ENCODE measurements at places on chromosomes 1 and 21.

GRCh38 chr1:66546047-66546810 lies 12.3 kb downstream of the SGIP1 start:
- no peak for DNase-seq

GRCh38 chr1:235710687-235711086 lies 61.1 kb upstream of the GNG4 start:
- DNase-seq: no peak

DNA sequence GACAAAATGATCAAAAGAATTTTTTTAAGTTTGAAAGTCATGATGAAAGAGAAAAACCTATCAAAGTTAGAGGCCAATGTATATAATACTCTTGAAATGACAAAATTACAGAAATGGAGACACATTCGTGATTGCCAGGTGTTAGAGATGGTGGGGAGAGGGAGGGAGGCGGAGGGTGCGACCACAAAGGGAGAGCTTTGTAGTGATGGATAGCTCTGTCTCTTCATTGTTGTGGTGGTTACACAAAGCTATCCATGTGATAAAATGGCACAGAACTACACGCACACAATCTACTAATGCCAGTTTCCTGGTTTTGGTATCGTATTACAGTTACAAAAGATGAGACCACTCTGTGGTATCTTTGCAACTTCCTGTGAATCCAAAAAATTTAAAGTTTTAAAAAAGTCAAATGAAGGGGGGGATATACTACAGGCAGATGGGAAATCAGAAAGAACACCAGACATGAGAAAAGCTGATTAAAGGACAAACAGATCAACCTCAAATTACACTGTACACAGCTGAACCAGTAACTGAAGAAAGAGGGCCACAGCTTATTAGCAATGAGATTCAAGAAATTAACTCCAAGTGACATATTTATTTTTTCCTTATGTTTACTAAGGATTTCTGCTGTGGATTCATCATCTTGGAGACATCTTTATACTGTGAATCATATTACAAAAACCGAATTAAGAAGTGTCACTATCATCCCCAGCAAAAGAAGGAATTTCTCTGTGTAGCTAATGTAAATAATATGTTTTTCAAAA lies 199.1 kb downstream of the SLC45A1 start:
- no peak for DNase-seq

- DNase-seq: no peak
These were observed 91.6 kb downstream of the ABCA4 start for GRCh38 chr1:94029130-94029993.

DNA sequence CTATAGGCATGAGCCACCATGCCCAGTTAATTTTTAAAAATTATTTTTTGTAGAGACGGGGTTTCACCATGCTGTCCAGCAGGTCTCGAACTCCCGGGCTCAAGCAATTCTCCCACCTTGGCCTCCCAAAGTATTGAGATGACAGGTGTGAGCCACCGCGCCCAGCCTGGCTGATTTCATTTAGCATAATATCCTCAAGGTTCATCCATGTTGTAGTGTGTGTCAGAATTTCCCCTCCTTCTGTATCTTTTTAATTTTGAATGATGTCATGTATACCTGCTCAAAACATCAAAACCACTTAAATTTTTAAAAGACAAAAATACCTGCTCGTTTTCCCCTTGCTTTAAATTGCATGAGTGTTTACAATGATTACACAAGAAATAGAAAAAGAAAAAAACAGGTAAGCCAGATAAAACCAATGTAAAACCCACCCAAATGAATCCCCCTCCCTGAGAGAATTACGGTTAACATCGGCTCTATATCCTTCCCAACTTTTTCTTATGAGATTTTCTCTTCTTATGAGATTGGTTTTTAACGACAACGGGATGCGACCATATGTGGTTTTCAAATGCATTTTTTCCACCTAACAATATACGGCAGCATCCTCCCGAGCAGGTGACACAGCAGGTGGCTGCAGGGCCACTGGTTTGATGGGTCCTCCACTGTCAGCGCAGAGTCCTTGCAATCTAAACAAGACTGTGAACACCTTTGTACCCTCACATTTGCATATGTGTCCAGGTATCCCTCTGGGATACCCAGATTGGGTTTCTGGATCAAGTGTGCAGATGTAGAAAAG lies 22.1 kb downstream of the IFFO2 start:
- no peak for DNase-seq

GRCh38 chr21:43971201-43971991 lies 40.7 kb upstream of the TRAPPC10 start:
- no peak for DNase-seq

DNA sequence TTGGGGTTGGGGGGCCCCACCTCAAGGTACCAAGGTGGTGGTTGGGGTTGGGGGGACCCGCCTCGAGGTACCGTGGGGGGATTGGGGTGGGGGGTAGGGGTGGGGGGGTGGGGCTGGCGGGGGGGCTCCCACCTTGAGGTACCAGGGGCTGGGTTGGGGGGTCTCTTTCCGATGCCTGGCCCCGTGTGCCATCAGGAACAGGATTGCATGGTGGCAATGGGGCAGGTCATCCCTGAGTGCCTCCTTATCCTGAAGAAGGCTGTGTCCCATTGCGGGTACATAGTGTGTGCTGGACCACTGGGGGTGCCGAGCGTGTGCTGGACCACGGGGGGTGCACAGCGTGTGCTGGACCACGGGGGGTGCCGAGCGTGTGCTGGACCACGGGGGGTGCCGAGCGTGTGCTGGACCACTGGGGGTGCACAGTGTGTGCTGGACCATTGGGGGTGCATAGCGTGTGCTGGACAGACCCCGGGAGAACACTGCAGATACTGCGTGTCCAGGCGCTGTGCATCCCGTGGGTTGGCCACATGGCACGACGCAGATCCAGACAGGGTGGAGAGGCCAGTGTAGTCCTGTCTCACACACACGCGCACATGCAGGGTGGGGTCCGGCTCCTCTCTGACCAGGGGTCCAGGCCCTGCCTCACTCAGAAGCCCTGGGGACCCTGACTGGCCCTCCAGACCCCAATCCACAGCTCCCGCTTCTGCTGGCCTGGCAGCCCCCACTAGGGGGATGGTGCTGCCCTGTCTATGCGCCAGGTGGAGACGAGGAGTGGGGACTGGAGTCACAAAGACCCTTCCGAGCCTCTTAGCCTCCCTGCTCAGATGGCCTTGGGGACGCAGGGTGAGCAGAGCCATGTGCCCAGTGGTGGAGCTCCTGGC lies 4.2 kb downstream of the SCNN1D start:
- no peak for DNase-seq

DNA sequence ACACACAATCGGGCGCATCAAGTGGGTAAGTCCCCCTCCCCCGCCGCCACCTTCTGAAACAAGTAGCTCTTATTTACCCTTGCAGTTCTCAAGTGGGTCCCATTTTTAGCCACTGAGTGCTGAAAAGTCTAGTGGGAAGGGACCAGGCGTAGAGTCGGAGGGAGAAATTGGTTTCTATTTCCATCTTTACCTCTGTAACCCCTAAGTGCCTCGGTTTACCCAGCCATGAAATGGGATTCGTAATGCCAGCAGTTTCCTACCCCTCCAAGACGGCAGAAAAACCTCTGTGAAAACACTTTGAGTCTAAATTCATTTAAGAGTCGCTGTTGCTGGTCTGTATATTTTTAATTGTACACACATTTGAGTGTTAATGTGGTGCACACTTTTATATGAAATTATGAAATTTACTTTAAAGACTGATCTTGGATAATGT lies 928 bp downstream of the TLCD4 start:
- no peak for DNase-seq

DNA sequence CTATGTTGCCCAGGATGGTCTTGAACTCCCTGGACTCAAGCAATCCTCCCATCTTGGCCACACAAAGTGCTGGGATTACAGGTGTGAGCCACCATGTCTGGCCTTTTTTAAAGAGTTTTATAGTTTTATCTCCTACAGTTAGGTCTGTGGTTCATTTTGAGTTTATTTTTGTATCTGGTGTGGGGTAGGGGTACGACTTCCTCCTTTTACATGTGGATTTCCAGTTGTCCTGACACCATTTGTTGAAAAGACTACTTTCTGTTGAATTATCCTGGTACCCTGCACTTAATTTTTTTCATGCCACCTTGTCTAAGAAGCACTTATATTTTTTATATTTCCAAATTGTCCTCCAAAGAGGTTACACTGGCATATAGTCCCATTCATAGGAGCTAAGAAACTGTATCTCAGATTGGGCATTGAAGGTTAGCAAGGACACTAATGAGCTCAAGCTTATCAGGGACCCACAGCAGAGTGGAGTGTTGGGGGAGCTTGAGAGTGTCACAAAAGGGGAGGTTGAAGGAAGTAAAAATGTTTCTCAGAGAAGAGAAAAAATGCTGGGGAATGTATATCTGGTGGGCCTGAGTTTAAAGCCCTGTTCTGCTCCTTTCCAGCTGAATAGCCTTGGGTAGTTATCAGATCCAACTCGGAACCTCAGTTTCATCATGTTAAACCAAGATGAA lies 23.4 kb upstream of the MEF2D start:
- DNase-seq: no peak

DNA sequence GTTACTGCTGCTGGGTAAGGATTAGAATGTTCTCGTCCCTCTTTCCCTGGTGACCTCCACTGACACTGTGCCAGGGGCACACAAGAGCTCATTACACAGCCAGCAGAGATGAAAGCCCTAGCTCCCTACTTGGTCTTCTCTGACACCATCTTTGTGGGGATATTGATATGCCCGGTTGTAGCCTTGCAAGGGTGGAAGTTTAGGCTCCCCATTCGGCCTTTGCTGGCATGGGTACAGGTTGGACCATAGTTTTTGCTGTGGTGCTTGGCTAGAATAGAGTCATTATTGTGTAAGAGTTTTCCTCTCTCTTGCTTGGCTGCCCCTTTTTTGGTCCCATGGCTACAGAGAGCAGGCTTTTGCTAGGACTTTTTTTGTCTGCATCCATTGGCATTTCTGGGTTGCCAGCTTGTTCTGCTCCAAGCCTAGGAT lies 12.3 kb downstream of the RAB4A start:
- DNase-seq: no peak

DNA sequence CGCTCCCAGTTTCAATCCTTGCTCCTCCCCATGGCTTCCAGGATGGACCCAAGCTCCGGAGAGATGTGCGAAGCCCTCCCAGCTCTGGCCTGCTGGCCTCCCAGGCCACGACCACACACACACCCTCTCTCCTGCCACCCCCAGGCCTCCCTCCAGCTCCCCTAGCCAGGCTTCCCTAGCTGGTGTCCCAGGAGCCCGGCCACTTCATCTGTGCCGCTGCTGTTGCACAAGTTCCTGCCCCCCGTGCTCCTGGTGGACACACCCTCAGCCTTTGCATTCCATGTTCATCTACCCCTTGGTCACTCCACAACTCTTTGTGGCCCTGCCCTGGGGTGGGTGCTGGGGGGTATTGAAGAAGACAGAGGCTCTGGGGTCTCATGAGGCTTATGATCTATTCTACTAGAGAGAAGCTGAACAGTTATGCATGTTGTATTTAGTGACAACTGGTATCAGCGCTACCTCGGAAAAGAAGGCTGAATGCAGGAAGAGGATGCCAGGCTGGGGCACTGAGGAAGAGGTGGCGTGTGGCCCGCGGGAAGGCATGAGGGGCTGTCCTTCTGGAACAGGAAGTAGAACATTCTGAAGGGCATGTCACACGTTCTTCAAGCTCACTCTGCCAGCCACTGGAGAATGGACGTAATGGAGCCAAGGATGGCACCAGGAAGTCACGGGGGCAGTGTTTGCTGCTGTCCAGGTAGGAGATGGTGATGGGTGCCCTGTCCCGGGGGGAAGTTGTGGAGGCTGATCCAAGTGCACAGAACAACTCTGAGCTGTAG lies 172.4 kb downstream of the PSMG1 start:
- DNase-seq: no peak

GRCh38 chr1:28301368-28302174 lies 27.3 kb upstream of the MED18 start:
- no peak for DNase-seq

DNA sequence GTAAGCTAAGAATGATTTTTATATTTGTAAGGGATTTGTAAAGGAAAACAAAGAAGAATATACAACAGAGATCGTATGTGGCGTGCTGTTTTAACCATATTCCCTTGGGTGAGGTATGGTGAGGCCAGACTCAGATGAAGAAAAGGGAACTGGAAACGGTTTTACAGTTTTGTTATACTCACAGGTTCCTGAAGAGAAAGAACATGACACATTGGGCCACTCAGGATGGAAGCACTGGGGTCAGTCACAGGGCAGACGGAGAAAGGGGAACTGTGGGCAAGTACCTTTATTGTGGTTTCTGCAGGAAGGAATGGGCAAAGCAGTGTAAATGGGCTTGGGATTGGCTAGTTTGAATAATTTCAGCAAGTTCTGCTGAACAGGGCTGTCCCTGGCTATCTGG lies 177.4 kb downstream of the LBR start:
- DNase-seq: no peak

DNA sequence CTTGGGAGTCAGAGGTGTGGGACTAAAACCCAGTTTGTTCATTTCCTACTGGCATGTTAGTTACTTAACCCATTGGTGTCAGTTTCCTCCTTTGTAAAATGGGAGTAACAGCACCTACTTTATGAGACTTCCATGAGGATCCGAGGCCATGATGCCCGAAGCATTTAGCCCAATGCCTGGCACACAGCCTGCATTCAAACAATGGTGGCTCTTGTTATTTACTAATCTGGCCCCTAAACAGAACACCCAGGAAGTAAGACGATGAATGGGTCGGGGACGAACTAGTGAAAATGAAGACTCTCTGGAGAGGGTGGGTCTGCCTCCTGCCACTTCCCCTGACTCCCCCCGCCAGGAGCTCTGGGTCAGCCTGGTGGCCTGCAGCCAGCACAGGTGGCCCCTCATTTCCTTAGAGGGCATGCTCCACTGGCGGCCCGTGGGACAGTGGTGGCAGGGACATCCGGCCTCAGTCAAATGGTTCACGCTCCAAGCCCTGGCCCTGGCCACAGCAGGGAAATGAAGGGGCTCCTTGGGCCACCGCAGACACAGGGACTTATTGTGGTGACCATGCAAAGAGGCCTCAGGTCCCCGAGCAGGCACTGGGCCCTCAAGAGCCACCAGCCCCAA lies 9.5 kb upstream of the TAS1R2 start:
- DNase-seq: no peak

GRCh38 chr1:243414152-243414494 lies 158.3 kb downstream of the SDCCAG8 start:
- DNase-seq: no peak

- DNase-seq: no peak
These were observed at the start of gene MSH4 for GRCh38 chr1:75796376-75797272. TSS of gene MSH4 (plus strand) at chr1:75796882. CDS start at chr1:75796986, 104 bp downstream.

GRCh38 chr1:165376041-165376810 lies 19.7 kb upstream of the LMX1A start:
- peak; percentile 59 for DNase-seq

- peak; percentile 10 for DNase-seq
These were observed at the start of gene ARHGEF16 for GRCh38 chr1:3453891-3454810. TSS of gene ARHGEF16 (plus strand) at chr1:3454665. CDS start at chr1:3463085, 8,420 bp downstream.

DNA sequence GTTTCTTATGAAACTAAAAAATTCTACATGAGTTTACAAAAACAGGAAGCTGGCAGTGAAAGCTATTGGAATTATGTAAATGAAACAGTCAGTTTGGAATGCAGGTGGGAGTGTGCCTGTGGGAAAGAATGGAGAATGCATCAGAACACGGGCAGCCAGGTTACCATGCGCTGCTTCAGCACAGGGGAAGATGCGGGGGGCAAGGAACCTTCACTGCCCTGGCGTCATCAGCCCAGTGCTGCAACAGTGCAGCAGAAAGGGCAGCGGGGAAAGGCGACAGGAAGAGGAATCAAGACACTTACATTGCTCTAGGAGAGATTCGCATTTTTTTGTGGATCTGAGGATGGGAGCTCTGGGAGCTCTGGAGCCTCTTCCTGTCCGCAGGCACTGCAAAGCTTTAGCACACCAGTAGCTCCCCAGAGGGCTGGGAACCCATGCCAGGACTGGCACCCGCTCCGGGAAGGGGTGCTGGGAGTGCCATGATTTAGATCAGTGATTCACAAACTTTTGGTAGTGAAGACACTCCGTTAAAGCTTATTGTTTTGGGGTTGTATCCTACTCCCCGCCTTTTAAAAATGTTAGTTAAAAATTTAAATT lies 64.1 kb upstream of the WDR26 start:
- DNase-seq: no peak
